Stimulated activated CD8-positive, alpha-beta memory T cell treated with anti-CD3 and anti-CD28 coated beads, Interleukin-15, amount 100 ng/mL, for 48 hours (primary cell): ENCODE measurements at places on chromosomes 11 and 22.

DNA sequence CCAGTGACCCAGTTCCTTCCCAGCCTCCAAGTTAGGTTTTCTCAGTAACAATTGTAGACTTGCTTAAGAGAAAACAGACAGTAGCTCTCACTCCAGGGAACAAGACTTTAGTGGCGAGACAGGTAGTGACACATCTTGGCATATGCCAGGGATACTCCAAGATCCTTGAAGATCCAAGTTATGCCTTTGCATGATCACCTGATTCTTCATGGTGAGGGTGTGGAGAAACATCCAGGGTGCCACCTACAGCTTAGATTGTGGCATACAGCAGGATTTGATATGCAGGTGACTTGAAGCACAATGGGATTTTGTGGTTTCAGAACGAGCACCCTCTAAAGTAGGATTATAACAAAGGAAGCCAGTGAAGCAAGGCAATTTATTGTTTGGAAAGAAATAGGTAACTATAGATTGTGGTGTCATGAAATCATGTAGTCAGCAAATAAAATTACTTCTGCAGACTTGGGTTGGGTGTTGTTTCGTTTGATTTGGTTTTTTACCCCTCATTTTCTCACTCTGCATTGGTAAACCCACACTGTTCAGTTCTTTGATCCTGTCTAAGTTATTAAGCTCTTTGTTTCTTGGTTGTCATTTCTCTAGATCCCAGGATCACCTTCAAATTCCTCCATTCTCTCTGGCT, 9.2 kb downstream of the POU2AF3 start:
- no peak for DNase-seq

DNA sequence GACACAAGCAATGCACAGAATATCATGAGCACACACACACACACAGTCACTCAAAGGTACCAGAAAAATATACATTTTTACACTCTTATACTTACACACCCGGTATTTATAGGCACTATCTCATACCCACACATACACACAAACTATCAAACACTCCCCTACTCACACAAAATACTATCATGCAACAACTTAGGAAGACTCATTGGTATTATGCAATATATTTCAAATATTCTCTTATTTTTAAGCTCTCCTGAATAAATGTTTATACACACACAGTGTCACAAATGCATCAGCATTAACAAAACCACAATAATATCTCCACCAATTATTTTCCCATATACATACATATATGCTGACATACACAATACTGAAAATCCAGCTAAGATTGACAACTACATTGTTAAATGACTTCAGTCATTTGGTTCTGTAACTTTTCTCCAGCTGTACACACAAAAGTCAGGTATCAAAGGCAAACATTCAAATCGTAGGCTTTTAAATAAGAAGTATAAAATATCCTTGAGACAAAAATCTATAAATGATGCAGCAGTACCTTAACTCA, 2.6 kb upstream of the OR51I1 start:
- no peak for DNase-seq

GRCh38 chr11:68583041-68583446, 101.3 kb upstream of the GAL start:
- no peak for DNase-seq

GRCh38 chr11:68460741-68461574, at the start of gene PPP6R3:
Gene PPP6R3, plus strand, starts transcription at chr11:68460752. Its CDS starts 76,913 bp downstream, at chr11:68537665.
- no peak for DNase-seq

DNA sequence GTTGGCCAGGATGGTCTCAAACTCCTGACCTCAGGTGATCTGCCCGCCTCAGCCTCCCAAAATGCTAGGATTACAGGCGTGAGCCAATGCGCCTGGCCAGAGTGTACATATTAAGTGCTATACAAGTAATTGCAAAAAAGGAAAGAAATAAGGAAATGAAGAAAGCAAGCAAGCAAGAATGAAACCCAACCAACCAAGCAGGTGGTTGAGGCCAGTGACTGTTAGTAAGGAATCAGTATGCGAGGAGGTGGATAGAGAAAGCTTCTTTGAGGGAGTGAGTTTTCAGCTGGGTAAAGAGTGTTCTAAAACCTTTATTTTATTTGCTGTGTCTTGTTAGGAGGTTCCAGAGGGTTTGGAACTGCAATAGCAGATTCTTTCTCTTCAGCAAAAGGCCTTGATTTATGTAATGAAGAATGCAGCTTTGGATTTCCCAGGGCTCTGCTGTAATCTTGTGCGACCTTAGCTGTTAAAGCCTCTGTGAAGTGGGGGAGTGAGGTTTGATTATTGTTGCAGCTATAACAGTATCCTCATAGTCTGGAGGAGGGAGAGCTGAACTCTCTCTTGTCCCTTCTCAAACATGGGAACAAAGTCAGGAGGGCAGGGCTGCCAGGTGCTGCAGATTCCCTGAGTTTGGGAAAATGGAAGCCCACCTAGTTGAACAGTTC, 5.7 kb downstream of the AMPD3 start:
- DNase-seq = no peak

DNA sequence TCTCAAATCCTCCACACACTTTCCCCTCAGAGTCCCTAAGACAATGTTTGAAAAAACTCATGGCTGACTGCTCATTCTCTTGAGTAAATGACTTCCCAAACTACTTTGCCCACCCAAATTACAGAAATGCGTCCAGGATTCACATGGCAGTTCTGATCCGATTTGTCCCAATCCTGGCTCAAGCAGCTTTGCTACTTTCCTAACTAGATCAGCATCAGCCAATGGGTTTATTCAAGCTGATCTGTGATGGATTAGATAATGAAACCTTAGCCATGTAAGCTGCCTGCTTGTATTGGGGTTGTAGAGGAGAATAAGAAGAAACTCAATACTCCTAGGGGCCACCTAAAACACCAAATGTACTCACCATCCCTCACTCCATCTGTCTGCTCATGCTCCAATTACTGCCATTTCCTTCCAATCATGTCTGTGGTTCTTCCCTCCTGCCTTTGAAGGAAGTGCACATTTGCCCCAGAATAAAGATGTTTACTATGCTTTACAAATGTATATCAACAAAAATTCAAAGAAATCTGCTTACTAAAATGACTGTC, 6.9 kb downstream of the RBFOX2 start:
- DNase-seq = no peak

DNA sequence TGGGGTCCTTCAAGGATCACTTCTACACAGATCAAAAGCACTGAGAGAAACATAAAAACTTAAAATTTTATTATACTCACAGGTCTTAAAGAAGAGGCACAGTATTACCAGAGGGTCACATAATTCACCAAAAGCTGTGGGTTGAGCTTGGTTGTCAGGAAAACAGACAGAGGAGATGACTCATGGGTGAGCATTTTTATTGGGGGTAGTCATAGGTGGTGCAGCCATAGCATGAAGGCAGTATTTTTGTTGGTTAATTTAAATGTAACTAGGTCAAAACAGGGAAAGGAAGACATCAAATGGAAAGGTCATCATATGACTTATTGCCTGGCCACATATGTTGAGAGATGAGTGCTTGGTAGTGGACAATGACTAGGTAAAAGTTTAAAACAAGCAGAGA, 24.2 kb downstream of the OR5B17 start:
- no peak for DNase-seq

- no peak for DNase-seq
These were observed 62.2 kb upstream of the TENM4 start for GRCh38 chr11:79503028-79503427.

DNA sequence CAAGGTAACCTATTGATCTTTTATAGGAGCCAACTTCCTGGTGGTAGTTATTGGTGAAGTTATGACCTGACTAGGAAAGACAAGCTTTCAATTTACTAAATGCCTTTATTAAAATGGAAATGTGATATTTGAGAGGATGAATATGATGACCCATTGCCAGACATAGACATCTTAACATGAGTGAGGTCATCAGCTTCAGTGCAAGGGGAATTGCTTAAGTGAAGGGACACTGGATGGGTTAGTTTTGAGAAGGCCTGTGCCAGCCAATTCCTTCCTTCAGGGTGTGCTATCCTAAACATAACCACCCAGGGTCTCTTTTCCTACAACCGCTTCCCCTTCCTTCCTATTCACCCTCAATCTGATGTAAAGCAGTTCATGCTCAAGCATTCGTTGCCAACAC, 21.5 kb downstream of the NAV2 start:
- no peak for DNase-seq

- no peak for DNase-seq
These were observed 9.3 kb downstream of the RNH1 start for GRCh38 chr11:497565-498296.

DNA sequence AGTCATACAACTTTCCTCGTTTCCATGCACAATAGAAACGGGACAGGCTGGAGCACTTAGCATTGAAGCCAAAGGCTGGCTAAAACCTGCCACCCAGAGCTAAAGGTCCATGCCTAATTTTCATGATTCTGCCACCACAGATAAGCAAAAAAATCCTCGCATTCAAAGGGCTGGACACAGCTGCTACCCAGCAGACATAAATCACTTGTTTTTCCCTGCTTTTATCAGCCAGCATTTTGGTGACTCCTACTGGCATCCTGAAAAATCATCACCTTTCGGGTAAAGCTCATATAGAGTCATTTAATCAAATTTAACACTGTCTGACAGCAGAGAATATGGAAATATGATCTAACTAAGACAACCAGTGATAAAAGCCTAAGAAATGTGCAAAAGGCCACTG, 37.9 kb downstream of the ALG9 start:
- no peak for DNase-seq

- no peak for DNase-seq
These were observed 537 bp downstream of the SCN4B start for GRCh38 chr11:118152020-118152551.

DNA sequence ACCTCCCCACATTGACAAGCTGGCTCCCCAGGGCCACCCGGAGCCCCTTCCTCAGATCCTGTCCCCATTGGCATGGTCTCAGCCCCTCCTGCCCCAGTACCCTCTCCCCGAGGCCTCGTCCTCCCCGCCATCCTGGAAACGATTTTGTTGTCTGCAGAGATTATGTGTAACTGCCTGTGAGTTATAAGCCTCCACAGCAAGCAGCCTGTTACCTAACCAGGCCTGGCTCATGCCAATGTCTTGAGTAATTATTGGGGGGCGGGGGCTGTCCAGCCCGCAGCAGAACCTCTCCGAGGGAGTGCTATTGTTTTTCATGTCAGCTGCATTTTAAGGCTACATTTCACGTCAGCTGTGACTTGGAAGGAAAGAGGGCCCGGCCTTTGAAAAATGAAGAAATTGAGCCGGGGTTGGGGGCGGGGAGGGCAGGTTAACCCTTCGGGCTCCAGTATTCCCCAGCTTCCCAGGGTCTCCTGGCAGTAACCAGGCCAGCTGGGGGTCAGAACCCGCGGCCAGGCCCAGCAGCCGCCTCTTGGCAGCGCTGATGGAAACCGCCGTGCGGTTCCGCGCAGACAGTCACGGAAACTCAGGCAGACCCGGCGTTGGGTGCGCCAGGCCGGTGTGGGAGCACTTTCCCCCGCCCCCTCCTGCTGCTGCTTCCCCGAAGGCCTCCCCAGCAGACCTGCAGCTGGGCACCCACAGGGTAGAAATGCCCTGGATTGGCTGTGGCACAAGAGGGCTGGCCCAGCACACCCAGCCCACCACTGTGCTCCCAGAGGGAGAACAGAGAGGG, 59.5 kb downstream of the CDKN1C start:
- no peak for DNase-seq

DNA sequence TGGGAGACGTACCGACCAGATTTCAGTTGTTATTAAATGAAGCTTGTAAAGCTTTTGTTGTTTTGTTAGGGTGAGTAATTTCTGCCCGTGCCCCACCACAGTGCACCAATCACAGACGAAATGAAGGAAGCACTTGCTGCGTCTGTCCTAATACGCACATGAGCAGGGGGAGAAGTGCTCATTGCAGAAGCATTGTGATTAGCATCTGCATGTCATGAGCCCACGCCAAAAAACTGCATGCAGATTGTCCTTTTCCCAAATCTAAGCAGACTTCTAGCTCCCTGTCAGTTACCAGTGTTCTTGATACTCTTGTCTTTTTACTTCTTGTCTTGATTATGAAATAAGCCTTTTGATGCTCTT, 15.5 kb downstream of the RBX1 start:
- no peak for DNase-seq

DNA sequence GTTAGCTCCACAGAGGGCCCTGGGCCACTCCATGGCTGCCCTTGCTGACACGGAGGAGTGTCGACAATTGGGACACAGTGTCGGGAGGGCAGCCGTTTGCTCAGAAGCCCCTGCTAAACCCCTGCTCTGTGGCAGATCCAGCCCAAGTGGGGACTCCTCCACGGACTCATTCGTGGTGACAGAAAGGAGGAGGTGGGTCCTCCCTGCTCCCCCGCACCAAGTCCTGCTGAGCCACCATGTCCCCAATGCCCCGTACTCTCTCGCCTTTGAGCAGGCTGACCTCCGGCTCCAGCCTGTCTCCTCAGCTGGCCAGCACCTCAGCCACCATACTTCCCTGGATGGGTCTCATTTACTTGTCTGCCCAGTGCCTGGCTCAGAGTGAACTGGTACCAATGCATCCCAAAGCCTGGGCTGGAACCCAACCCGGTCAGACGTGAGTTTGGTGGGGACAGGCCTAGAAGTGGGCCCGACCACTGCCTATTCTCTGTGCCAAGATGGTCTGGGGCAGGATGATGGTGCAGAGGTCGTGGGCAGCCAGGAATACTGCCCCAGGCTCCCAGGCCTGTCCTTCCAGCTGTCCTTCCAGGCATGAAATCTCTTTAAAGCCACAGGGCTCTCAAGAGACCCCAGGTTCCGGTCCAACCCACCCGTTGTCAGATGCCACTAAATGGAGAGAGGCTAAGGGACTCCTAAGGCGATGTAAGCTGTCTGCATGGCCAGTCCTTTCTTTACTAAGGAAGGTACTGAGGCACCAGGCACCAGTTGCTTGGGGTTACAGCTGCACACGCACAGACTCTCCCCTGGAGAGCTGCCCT, 4.3 kb downstream of the CBX6 start:
- DNase-seq = no peak

GRCh38 chr22:38442967-38443627, 11.9 kb downstream of the KCNJ4 start:
- DNase-seq = no peak

- no peak for DNase-seq
These were observed 358 bp downstream of the OR52H1 start for GRCh38 chr11:5547982-5548381.
